ENCODE measurements at places on chromosomes 6 and 20.

- peak; percentile 33 for DNase-seq
Observed at GRCh38 chr6:15421945-15422733, 176.3 kb downstream of the JARID2 start.

DNA sequence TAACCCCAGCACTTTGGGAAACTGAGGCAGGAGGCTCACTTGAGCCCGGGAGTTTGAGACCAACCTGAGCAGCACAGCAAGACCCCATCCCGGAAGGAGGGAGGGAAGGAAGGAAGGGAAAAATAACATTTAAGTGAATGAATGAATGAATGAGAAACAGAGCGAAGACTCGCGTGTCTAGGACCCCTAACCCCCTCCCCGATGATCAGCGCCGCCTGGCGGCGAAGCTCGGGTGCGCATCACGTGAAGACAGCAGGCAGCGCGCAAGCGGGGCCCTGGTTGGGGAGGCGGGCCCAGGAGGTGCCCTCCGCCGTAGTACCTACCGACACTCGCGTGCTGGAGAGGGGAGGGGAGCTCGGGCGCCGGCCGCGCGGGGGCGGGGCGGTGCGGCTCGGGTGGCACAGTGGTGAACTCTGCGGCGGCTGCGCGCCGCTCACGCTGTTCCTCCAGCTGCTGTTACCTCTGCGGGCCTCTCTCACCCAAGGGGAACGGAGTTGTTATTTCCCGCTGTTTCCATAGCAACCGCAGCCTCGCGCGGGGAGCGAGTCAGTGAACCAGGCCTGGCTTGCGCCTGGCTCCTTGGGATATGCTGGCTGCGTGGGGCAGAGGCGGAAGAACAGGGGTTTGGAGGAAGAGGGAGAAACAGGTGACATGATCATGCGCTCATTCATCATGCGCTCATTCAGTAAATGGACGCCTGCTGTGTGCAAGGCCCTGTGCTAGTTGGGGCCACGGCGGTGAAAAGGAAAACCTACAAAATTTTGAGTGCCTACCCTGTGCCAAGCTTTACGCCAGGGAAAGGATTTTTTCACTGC is 2.0 kb upstream of the DCDC2 start:
- peak; percentile 69 for DNase-seq

- no peak for DNase-seq
Observed at GRCh38 chr6:149463781-149464180, 21.0 kb downstream of the ZC3H12D start.

DNA sequence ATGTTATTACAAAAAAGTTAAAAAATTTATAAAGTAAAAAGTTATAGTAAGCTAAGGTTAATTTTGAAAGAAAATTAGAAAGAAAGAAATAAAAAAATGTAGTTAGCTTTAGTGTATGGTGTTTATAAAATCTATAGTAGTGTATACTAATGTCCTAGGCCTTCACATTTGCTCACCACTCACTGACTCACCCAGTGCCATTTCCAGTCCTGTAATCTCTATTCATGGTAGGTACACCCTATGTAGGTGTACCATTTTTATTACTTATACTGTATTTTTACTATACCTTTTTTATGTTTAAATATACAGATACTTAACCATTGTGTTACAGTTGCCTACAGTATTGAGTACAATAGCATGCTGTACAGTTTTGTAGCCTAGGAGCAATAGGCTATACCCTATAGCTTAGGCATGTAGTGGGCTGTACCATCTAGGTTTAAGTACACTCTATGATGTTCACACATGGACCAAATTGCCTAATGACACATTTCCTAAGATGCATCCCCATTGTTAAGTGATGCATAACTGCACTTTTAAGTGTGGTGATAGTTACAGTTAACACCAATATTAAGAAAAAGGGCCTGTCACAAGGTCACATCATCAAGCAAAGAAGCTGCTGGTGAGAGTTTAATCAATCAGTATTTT is 8.0 kb downstream of the CD2AP start:
- DNase-seq = no peak

DNA sequence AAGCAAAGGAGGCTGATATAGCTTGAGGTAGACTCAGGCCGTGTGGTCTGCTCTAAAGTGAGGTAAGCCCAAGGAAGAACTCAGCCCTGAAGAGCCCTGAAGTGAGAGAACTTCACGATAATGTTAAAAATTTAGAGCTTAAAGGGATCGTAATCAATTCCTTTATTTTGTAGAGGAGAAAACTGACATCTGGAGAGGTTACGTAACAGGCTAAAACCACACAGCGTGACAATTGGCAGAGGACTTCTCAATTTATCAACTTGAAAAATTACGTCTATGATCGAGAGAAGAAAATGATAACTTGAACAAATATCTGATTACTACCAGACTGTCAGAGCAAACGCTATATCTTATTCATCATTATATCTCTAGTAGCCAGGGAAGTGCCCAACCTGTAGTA is 121.8 kb upstream of the FOXO3 start:
- no peak for DNase-seq

DNA sequence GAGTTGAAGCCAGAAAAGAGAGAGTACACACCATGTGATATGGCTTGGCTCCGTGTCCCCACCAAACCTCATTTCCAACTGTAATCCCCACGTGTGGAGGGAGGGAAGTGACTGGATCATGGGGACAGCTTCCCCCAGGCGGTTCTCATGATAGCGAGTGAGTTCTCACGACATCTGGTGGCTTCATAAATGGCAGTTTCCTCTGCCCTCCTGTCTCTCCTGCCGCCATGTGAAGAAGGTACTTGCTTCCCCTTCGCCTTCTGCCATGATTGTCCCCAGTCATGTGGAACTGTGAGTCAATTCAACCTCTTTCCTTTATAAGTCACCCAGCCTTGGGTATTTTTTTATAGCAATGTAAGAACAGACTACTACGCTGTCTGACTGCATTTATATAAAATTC is 40.3 kb downstream of the TAF4 start:
- no peak for DNase-seq

DNA sequence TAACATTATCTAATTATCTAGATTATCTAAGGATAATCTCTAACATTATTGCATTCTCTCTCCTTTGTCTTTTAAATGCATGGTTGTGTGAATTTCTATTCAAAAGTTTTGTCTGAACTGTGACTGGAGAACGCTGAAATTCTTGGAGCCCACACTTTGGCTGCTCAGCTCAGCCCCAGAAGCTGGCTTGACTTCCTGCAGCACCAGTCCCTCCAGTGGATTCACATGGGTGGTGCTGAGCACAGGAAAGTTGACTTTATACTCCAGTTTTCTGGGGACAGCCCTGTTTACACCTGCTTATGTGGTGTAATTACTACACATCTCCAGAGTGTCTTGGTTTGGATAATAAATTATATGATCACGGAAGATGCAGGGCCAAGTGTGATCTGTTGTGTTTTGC is 255.1 kb upstream of the NOX3 start:
- no peak for DNase-seq

- DNase-seq = no peak
Observed at GRCh38 chr6:256169-256568, 36.1 kb upstream of the DUSP22 start.

DNA sequence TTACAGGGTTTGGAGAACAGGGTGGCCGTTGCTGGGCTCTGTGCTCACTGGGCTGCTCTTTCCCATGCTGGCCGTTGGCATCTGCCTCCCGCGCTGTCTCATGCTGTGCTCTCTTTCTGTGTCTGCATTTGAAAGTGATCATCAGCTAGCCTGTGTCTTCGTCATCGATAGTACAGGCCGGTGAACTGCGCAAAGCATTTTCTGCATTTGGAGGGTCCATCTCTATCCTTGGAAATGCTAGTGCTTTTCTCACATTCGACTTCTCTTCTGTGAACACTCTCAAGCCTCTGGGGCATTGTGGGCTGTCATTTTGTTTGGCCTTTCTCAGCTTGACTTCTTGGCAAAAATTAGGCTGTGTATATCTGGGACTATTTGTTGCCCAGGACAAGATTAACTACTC is 6.8 kb upstream of the SNHG17 start:
- DNase-seq = no peak

DNA sequence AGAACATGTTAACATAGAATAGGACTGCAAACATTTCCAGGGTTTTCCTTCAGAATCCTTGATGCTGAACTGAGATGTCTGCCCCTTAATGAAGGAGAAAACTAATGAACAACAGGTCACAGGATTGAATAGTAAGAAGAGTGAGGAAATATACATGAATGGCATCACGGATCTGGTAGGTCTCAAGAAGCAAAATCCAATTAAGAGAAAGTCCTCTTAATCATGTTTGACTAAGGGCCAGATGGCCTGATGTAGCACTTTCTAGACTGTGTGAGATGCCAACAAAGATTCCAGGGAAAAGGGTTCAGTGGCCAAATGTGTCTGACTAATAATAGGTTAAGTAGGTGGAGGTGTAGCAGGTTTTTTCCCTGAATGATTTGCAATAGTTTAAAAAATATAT is 13.7 kb upstream of the SHPRH start:
- DNase-seq = no peak

DNA sequence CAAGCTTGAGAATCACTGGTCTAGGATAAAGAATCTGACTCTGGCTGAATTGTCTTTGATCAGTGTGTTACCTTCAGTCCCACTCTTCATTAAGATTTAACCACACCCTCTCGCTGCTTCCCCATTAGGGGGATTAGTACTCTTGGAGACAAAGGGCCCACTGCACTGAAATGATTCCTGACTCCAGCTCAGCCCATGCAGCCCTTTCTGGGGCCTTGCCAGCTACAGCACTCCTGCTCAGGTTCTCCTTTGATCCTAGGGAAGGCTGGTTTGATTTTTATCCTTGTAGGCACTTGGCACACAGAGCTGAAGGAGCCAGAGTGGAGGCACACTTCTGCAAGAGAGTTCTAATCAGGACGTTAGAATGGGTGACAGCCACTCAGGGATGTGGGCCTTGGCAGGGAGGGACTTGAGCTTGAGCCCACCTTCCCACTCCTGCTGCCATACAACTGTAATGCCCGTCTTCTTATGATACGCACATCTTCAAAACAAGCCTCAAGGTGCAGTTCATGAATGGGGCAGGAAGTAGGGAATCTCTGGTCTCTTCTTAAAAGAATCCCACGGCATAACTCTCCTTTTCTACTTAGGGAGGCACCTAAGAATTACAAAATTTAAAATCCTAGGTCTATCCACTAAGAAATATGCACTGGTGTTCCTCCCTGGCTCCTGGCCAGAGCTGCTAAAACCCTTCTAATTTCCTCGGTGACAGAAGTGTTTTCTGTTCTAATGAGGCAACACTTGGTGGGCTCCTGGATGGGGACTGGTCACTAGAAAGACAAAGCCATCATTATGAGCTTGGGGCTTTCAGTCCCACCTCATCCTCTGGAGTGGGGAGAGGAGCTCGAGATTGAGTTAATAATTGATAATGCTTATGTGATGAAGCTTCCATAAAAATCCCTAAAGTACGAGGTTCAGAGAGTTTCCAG is 1.5 kb upstream of the SLA2 start:
- DNase-seq = no peak

DNA sequence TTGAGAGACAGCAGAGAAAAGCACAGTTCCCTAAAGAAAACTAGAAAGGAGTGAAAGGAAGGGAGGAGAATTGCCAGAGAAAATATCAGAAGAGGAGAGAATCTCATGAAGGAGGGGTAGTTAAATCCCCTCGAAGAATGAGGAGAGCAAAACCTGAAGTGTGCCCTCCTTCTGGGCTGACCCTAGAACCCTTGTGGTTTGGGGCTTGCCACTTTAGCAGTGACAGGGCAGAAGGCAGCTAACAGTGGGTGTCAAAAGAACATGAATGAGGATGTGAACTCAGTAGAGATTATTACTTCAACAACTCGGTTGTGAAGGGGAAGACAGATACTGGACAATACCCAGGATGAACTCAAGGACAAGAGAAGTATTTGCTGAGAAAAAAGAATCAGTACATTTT is 73.6 kb downstream of the RALGAPA2 start:
- DNase-seq = no peak

- DNase-seq = no peak
Observed at GRCh38 chr6:72890233-72890632, 268.4 kb downstream of the KCNQ5 start.

DNA sequence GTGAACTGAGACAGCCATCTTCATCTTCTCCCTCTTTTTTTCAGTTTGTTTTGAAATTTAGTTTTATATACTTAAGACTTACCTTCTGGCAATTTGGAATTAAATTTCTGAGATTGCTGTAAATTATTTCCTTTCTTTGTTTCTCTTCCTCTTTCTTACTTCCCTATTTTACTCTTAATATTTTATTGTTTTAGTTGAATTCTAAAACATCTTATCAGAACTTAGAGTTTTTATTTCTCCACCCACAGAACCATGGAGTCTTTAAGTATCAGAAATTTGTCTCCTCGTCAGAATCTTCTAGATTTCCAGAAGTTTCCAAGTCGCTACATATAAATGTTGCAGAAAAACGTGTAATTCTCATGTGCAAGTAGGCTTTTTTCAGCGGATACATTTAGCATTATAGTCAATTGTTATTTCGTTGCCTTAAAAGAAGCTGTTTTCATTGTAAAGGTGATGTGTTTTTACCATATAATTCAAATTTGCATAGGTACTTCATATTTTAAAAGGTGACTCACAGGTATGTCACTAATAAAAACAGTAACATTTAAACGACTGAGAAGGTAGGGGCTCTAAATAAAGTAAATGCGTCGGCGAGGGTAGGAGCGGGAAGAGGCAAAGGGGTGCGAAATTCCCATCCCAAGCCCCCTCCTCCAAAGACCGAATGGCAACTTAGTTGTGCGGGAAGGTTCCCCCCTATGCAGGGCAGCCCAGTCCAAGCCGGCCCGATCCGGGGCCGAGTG is 866 bp upstream of the MYO6 start:
- DNase-seq = no peak

DNA sequence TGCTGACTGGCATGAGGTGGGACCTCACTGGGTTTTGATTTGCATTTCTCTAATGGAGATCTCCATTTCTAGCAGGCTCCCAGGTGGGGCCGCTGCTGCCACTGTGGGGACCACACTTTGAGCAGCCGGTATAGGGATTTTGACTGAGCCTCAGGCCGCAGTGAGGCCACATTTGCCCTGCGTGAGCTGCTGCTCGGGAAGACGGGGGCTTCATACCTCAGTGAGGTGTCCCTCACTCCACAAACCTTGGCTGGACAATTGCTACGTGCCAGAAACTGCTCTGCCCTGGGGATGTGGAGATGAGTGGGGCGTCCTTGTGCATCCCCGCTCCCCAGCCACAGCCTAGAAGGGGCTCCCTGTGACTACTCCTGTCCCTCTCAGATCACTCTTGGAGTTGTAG is 134.3 kb downstream of the ANKRD60 start:
- DNase-seq = no peak

- no peak for DNase-seq
Observed at GRCh38 chr6:135183002-135183531, 2.0 kb downstream of the MYB start.

- no peak for DNase-seq
Observed at GRCh38 chr6:2741756-2742155, 9.0 kb downstream of the MYLK4 start.

- no peak for DNase-seq
Observed at GRCh38 chr20:43198607-43199006, 8.9 kb upstream of the PTPRT start.

GRCh38 chr6:154535851-154536250 is 25.4 kb upstream of the CNKSR3 start:
- no peak for DNase-seq

DNA sequence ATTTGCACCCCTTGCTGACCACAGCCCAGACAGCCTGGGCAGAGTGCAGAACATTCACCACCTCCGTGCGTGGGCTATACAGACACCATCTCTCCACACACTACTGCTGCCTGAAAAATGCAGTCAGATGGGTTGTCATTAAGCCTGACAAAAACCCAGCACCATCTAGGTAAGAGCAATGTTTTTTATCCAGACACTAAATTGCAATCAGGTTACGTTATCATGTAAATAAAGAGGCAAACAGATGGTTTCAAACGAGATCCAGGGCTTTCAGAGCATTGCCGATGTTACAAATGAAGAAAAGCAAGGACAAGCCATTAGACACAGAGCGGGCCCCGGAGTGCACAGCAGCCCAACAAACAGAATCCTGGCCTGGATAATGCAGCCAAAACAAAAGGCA is 269.6 kb downstream of the PKHD1 start:
- no peak for DNase-seq

All from stimulated activated CD4-positive, alpha-beta T cell treated with anti-CD3 and anti-CD28 coated beads, TNF-alpha, amount 100 ng/mL, for 24 hours (primary cell).